ENCODE measurements at places on chromosomes 3 and 15.
A peak's percentile ranks its signal among the peaks of the same experiment; 100 is the strongest.

DNA sequence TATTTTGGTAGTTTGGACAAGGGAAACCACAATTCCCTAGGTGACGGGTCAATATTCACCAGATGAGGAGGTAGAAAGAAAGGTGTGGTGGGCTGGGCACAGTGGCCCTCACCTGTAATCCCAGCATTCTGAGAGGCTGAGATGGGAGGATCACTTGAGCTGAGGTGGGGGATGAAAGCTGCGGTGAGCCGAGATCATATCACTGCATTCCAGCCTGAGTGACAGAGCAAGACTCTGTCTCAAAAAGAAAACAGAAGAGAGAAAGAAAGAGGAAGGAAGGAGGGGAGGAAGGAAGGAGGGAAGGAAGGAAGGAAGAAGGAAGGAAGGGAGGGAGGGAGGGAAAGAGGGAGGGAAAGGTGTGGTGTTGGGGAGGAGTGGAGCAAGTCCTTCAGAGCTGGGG is 56.1 kb upstream of the RNF7 start:
- no peak for DNase-seq

GRCh38 chr3:194387276-194387675 is 11.8 kb downstream of the GP5 start:
- no peak for DNase-seq

DNA sequence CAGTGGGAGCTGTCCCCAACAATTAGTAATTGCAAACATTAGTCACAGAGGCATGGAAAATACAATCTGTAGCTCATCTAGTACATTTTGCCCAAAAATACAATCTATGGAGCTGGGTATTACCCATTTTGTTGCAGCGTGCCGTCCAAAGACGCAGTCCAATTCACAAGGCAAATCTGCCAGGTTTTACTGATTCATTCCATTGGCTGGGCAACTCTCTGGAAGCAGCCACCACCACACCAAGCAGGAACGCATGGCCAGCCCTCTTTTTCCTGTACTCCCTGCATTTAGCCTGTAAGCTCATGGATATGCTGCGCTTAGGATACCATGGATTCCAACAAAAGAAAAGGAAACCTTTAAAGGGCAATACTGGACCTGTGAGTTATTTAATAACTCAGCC is 60.5 kb upstream of the ARRDC4 start:
- no peak for DNase-seq

DNA sequence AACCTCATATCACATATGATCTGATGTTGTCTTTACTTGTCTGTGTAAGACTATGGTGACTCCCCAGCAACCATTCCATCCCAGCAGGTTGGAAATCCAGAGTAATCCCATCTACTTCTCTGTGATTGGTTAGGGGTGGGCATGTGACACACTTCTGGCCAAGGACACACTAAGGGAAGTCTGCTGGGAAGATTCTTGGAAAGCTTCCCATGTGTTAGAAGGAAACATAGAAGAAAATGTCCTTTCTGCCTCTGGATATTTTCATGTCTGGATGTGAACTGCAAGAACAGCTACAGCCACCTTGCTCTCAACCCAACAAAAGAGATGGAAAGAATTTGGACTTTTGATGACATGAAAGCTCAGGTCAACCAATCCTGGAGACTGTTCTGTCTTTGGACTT is 2.6 kb upstream of the UBE2Q2 start:
- DNase-seq: no peak

DNA sequence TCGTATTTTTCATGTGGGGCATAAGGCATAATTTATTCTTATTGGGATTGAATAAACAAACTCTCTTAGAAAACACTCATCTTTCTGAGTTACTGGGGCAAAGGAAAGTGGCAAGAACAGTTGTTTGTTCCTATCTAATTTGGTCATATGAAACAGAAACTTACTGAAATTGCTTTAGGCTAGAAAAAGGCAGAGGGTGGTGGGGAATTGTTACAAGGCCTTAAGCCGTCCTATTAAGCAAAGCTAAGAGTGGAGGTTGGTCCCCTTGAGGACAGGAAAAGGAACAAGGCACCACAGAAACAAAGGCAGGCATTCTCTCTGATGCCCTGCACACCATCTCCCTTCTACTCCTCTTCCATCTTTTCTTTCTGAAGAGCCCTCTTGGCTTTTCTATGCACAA is 830.9 kb downstream of the EDEM1 start:
- no peak for DNase-seq

DNA sequence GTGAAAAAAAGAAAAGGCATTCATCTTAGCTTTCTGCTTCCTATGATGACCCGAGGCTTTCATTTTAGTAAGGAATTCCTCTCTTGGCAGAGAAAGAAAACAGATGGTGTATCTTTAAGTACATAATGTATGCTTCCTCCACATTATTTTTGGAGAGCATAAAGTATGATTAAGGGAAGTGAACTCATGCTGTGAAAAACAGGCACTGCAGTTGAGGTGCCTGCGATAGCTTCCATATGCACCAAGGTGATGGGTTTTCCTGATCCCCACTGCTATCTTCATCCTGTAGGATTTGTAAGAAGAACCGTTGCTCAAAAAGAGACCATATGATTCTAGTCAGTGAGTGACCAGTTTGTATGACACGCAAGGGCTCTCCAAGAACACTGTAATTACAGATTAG is 411.5 kb upstream of the MCTP2 start:
- DNase-seq: no peak

GRCh38 chr3:48387634-48388033 is 15.6 kb downstream of the FBXW12 start:
- DNase-seq: no peak

DNA sequence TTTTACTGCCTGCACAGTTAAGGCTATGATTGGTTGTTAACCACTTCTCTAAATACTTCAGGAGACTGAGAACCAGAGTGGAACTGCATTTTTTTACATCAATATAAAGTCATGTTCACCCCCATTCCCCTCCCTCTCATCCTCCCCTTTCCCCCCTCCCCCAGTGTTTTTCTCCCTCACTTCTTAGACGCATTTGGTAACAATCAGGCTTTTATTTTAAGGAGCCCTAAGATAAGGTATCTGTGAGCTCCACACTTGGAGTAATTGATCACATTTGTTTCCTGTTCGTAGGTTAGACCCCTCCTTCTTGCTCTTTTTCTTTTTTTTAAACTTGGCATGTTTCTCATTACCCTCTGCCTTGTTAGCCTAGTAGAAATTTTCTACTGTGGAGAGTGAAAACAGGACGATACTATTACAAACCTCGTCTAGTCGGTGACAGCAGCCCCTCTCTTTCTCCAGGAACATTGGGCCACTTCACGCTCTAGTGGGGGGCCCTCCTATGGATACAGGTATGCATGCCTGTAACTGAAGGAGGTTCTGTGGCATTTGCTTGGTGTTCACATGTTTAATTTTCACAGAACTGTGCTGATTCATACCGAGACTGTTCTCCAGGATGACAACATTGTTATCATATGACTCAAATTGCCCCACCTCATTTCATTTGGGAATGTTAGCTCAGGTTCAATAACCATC is 314.4 kb downstream of the MECOM start:
- peak; percentile 35 for DNase-seq

DNA sequence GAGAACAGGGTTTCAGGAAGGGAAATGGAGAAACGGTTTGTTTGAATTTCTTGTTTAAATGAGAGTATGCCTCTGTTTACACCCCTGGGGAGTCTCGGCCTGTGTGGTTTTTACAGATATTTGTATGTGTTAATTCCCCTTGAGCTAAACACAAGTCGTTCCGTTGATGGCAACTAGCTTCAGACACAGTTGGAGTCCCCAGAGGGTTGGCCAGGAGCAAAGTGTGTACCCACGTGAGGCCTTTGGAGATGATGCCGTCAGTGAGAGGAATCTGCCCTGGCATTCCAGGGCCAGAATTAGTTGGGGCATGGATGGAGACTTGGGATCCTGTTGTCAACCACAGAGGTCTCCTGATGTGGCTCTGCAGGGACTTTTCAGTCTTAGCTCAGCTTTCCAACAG is 44.0 kb downstream of the CEMIP start:
- DNase-seq: no peak

DNA sequence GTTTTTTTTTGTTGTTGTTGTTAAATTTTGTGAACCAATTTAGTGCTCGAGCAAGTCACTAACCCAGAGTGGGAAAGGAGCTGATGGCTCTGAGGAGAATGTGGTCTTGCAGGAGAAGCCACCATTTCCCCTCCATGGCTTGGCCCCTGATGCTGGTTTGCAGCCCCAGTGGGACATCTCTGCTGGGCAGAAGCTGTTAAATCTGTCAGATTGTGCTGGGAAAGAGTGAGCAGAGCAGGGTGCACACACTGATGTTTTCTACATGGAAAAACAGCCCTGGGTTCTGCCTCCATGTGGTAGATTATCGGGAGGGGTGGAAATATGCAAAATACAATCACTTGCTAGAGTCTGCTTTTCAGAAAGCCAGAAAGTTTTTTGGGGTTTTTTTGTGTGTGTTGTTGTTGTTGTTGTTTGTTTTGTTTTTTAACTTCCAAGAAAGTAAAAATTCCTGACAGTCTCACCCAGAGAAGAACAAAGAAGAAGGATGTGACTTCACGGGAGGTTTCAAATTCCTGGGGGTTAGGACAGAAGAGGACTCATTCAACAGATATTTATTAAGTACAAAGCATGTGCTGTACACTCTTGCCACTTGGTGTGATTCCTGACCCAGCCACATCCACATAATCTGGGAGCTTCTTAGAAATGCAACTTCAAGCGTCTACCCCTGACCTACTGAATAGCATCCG is 133.7 kb downstream of the FOXB1 start:
- no peak for DNase-seq

DNA sequence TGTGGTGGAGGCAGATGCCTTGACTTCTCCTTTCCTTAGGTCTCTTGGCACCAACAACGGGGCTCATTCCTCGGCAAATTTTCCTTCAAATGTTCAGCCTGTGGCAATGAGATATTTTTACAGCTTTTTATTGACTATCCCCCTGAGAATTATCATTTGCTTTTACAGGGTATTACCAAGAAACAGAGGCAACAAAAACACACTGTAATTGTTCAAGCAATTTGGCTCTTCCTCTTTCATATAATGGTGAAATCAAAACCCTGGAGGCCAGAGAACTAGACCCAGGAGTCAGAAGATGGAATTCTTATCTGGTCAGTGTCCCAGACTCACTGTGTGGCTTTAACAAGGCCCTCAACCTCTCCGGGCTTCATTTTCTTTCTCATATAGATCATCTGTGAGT is 40.1 kb downstream of the TRIM42 start:
- DNase-seq: no peak

DNA sequence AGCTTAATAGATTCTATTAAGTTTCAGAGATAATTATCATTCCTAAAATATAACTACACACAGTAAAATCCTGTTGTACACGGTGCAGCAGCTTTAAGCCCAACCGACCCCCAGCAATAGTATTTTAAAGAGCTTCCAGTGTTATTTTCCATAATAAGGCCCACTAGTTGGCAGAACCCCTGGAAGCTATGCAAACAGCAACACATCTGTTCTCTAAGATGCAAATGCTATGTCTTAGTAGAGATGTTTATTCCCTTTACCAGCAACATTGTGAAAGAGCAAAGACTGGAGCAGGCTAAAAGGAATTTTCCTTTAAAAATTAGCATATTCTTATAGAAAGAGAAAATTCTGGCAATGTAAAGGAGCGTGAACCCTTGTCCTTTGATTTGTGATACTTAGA is 819.7 kb upstream of the ALCAM start:
- no peak for DNase-seq

DNA sequence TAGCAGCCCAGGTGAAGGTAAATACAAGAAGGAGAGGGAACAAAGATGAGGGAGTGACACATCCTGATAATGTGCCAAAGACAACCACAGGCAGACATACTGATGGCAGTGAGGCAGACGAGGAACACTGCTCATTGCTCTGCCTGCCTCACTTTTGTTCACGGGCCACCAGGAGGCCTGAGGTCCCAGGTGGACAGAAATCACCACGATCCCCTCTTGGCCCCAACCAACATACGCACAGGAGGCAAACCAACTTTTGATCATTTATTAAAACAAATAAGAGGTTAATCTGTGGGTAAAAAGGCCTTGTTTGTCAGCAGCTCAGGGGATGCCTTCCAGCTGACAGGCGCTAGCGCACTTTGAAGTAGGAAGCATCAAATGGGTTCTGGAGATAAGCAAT is 4.2 kb downstream of the ALG1L2 start:
- DNase-seq: no peak

GRCh38 chr3:31979001-31979697 is 1.9 kb downstream of the OSBPL10 start:
- no peak for DNase-seq

- DNase-seq: no peak
Measured at GRCh38 chr15:32646291-32646690, 4.8 kb downstream of the SCG5 start.

- no peak for DNase-seq
Measured at GRCh38 chr15:88658070-88658965, 19.5 kb downstream of the ISG20 start.

GRCh38 chr15:29448320-29448719 is 178.7 kb upstream of the NSMCE3 start:
- DNase-seq: no peak

Measured in CMK (cell line).